ENCODE measurements at places on chromosomes 5 and 9.

DNA sequence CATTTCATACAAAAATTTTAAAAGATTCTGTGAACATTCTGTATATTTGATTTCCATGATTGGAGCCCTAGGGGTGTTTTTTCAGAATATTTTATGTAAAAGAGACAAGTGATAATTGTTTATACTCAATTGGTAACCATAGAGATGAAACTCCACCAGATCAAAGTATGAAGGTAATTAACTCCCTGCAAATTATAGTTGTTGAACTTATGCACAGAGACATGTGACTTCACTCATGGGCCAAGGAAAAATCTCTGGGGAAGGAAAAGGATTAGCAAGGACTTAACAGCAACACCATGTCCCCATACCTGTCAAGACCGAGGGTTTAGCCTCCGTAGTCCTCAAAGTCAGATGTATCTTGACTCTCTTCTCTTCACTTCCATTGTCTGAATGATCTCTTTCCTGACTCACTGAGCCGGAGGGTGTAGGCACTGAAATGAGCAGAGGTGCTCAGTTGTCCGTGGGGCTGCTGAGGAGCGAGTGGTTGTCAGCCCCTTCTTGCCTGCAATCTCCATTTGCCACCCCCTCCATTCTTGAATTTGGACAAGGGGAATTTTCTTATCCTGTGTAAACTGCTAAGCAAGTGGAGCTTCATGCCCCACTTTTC, 17.5 kb upstream of the CXCL14 start:
- no peak overlapping the region for H3K4me3 ChIP-seq
- no peak for DNase-seq
- no peak overlapping the region for H3K27ac ChIP-seq
- peaks cover 1% of the 10 kb centered on the region for H3K4me1 ChIP-seq
- H3K27me3 ChIP-seq: peaks cover 16% of the 10 kb centered on the region

DNA sequence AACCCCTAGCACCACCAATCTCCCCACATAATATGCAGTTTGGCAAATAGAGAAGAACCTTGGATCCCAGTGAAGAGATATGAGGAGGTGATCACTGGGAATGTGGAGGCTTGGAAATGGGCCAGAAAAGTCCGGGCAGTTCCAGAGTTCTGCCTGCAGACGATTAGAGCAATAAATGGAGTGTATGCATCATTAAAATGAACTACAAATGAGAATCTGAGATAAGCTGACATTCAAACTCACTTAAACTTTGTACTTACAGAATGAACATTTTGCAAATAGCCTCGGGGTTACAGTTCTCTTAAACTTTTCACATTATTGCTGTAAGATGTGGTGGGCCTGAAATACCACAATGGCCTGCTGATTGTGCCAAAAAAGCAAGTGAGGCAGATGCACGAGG, 23.0 kb upstream of the LHFPL2 start:
- no peak overlapping the region for H3K4me3 ChIP-seq
- H3K27ac ChIP-seq: no peak overlapping the region
- H3K36me3 ChIP-seq: no peaks in the 10 kb centered on the region
- peaks cover under 1% of the 10 kb centered on the region for H3K4me1 ChIP-seq
- H3K27me3 ChIP-seq: no peaks in the 10 kb centered on the region

DNA sequence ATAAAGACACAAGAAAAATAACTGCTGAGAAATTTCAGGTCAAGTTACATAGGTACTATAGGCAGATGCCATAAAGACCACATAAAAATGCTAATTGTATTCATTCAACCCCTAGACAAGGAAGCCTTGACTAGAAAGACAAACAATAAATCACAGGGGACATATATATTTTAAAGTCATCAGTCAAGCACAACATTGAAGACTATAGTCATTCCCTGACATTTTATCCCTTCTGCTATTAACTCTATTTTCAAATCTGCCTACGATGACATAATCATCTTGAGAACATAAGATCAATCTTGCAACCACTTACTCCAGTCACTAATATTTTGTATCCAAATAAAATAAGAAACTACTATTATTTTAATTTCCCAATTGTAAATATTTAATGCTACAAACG, 38.3 kb downstream of the FAM13B start:
- peaks cover 8% of the 10 kb centered on the region for H3K36me3 ChIP-seq
- H3K27me3 ChIP-seq: no peaks in the 10 kb centered on the region
- no peak for DNase-seq
- H3K27ac ChIP-seq: no peak overlapping the region
- H3K4me3 ChIP-seq: no peak overlapping the region

DNA sequence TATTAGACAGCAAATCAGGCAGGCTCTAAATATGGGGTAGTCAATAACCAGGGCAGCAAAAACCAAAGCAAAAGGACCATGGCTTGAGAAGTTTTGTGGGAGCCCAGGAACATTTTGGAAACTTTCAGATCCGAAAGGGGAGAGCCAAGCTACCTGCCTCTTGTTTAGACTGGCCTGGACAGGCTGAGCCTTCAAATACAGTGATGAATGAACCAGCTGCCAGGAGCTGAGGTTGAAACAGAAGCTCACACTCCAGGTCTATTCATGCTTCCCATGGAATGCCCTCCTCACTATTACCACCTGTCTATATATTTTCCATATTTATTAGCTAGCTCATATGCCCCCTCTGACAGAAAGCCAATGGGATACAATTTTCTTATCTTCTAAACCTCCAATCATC, 150.8 kb upstream of the SLC44A1 start:
- no peaks in the 10 kb centered on the region for H3K27me3 ChIP-seq
- H3K4me3 ChIP-seq: no peak overlapping the region
- no peaks in the 10 kb centered on the region for H3K4me1 ChIP-seq
- H3K36me3 ChIP-seq: no peaks in the 10 kb centered on the region
- no peak overlapping the region for H3K27ac ChIP-seq
- no peak for DNase-seq

DNA sequence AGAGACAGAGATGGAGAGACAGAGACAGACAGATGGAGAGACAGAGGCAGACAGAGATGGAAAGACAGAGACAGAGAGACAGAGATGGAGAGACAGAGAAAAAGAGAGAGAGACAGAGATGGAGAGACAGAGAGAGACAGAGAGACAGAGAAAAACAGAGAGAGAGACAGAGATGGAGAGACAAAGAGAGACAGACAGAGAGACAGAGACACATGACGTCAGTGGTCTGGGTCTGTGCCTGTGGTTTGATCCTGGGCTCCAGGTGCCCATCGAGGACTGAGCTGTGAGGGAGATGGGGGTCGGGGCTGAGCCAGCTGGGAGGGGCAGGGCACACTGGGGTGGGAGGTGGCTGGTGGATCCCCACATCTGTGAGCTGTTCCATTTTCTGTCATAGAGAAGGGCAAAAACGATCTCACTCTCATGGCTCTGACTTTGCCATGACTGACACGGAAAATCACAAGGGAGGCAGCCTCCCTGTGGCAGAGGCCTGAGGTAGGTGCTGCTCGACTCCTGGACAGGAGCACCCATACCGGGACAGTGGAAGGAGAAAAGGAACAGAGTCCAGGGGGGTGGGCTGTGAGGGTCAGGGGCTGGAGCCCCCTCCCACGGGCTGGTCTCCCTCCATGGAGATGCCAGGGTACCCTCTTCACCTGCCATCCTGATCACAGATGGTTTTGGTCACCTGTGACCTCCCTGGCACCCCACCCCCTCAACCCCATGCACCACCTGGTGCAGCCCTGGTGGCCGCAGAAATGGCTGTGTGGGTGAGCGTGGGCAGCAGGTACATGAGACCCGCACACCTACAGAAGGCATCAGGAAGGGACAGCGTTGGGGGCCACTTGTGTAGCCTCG, 28.8 kb downstream of the GLT6D1 start:
- H3K27ac ChIP-seq: no peak overlapping the region
- H3K4me1 ChIP-seq: peaks cover 3% of the 10 kb centered on the region
- no peak for DNase-seq
- no peak overlapping the region for H3K4me3 ChIP-seq

- no peak for DNase-seq
- peaks cover 8% of the 10 kb centered on the region for H3K36me3 ChIP-seq
- no peaks in the 10 kb centered on the region for H3K27me3 ChIP-seq
- H3K27ac ChIP-seq: no peak overlapping the region
Observed at GRCh38 chr5:108810717-108811116, 63.0 kb downstream of the FER start.

- H3K27me3 ChIP-seq: no peaks in the 10 kb centered on the region
- peaks cover 40% of the 10 kb centered on the region for H3K36me3 ChIP-seq
- H3K4me1 ChIP-seq: no peaks in the 10 kb centered on the region
- H3K4me3 ChIP-seq: no peak overlapping the region
- H3K27ac ChIP-seq: no peak overlapping the region
- no peak for DNase-seq
Observed at GRCh38 chr9:123033864-123034601, 566 bp downstream of the GPR21 start.

DNA sequence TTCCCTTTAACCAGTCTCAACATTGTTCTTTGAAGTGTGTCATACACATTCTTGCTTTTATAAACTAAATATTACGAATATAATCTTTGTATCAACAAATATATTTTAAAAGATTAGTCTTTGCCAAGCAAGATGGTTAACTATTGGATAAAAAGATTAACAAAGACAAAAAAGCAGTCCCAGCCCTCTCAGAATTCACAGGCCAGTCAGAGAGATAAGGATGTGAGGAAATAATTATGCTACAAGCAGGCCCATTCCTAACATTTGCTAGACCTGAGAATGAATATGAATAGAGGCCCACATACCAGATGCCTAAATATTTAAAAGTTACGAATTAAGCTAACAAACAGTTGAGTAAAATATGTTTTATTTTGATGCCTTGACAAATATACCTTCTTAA, 457.7 kb downstream of the CETN3 start:
- DNase-seq: no peak
- H3K4me1 ChIP-seq: no peaks in the 10 kb centered on the region
- no peak overlapping the region for H3K27ac ChIP-seq
- no peaks in the 10 kb centered on the region for H3K36me3 ChIP-seq
- no peak overlapping the region for H3K4me3 ChIP-seq

DNA sequence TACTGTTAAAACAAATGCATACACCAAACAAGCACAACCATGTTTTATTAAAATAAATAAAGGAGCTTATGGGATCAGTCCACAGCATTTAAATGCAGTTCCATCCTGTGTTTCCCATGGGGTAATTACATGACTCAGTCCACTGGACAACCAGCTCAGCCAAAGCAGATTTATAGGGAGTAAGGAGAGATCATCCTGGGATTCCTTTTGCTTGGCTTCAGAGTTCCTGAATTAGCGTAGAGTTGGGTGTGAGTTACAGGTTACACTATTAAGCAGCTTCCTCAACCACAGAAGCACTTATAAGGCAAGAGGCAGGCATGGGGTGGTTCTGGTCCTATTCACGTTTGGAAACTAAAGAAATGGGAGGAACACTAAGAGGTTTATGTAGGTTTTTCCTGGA, 381.1 kb upstream of the ACTBL2 start:
- DNase-seq: peak; percentile 57
- H3K36me3 ChIP-seq: no peaks in the 10 kb centered on the region
- H3K27ac ChIP-seq: no peak overlapping the region
- H3K4me3 ChIP-seq: no peak overlapping the region
- no peaks in the 10 kb centered on the region for H3K4me1 ChIP-seq
- H3K27me3 ChIP-seq: no peaks in the 10 kb centered on the region

DNA sequence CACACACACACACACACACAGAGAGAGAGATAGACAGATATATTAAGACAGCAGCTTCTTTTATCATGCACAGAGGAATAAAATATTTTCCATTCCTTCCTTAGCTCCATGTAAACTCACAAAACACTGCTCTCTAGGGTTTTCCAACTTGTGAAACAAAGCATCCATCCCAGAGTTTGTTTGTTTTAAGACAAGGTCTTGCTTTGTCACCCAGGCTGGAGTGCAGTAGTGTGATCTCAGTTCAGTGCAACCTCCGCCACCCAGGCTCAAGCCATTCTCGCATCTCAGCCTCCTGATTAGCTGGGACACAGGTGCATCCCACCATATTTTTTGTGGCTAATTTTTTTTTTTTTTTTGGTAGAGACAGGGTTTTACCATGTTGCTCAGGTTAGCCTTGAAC, 298.7 kb downstream of the FBXL17 start:
- no peaks in the 10 kb centered on the region for H3K36me3 ChIP-seq
- H3K27me3 ChIP-seq: no peaks in the 10 kb centered on the region
- H3K4me1 ChIP-seq: no peaks in the 10 kb centered on the region

- no peaks in the 10 kb centered on the region for H3K36me3 ChIP-seq
- no peak overlapping the region for H3K27ac ChIP-seq
- peaks cover 31% of the 10 kb centered on the region for H3K4me1 ChIP-seq
- no peak for DNase-seq
Observed at GRCh38 chr5:180178531-180179441, 30.2 kb downstream of the RASGEF1C start.

GRCh38 chr9:80615964-80616363, 1044.2 kb downstream of the TLE4 start:
- H3K36me3 ChIP-seq: no peaks in the 10 kb centered on the region
- H3K4me1 ChIP-seq: no peaks in the 10 kb centered on the region
- no peak overlapping the region for H3K27ac ChIP-seq
- no peak overlapping the region for H3K4me3 ChIP-seq
- H3K27me3 ChIP-seq: no peaks in the 10 kb centered on the region

GRCh38 chr9:126334721-126335621, 8.3 kb downstream of the MVB12B start:
- no peak for DNase-seq
- H3K27ac ChIP-seq: no peak overlapping the region
- peaks cover 15% of the 10 kb centered on the region for H3K4me1 ChIP-seq

DNA sequence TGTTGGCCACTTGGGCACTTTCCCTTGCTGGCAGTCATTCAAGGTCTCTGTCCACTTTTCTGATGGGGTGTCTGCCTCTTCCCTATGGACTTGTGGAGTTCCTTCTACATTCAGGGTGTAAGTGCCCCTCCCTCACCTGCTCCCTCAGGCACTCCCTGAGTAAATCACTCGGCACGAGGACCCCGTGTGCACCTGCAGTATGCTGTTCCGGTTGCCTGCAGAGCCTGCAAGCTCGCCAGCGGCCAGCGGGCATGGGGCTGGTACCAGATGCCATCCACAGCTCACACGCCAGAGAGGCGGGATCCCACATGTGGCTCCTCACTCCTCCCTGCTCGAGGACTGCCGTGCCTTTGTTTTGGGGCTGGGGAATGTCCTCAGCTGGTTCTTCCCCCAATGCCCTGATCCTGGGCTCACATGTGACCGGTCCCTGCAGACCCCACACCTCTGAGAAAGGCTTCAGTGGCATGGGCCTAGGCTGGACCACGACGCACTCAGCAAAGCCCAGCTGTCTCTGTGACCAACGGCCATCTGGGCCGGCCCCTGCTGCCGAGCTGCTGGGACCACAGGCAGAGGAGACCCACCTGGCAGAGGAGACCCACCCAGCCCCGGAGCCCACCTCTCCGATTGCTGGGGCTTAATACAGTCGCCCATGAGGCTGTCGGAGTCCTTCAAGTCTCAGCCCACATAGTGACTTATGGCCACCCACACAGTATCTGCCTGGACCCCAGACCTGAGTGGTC, 46.1 kb upstream of the CLPTM1L start:
- H3K36me3 ChIP-seq: no peaks in the 10 kb centered on the region
- no peak overlapping the region for H3K4me3 ChIP-seq
- no peak overlapping the region for H3K27ac ChIP-seq
- no peak for DNase-seq
- H3K4me1 ChIP-seq: peaks cover 7% of the 10 kb centered on the region
- H3K27me3 ChIP-seq: peaks cover 97% of the 10 kb centered on the region

- no peak overlapping the region for H3K4me3 ChIP-seq
- H3K4me1 ChIP-seq: no peaks in the 10 kb centered on the region
- H3K36me3 ChIP-seq: no peaks in the 10 kb centered on the region
- no peak for DNase-seq
- H3K27me3 ChIP-seq: no peaks in the 10 kb centered on the region
Observed at GRCh38 chr5:128121651-128122050, 38.1 kb downstream of the SLC12A2 start.

GRCh38 chr9:134834217-134834956, 46.2 kb upstream of the FCN2 start:
- H3K36me3 ChIP-seq: peaks cover 81% of the 10 kb centered on the region
- no peaks in the 10 kb centered on the region for H3K27me3 ChIP-seq
- H3K4me3 ChIP-seq: no peak overlapping the region
- H3K4me1 ChIP-seq: peaks cover 4% of the 10 kb centered on the region
- no peak for DNase-seq
